AG09319 (cell line): ENCODE measurements at places on chromosomes 13 and 19.

DNA sequence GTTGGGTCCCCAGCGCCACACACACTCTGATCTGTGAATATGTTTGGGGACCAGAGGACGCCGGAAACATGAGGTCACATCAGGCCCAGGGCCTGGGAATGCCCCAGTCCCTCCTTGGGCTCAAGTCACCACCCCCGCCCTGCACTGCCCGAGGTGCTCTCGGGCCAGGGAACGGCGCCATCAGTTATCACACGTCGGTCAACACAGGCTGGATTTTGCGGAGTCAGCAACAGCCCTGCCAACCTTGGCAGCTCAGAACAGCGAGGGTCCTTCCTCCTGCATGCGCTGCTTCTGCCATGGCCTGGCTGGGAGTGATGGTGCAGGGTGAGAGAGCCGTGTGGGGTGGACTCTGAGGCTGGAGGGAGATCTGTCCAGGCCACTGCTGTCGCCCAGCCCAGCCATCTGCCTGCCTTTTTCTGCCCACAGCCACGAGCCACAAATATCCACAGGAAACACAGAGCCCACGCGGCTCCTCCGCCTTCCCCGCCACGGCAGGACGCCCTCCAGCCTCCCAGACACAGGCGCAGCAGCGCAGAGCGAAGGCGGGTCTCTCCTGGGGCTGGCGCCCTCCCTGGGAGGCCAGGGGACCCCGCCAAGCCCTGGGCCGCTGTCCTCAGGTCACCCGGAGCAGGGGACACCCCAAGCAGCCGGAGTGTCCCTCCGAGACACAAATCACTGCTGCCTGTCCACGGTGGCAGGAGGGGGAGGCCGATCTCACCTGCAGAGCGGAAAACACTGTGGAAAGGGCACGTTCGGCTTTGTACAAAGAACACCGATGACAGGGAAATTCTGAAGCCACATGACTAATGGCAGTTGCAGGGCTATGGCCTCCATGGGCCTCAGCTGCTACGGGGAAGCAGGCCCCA, 31.6 kb upstream of the CACTIN start:
- no peak for DNase-seq

DNA sequence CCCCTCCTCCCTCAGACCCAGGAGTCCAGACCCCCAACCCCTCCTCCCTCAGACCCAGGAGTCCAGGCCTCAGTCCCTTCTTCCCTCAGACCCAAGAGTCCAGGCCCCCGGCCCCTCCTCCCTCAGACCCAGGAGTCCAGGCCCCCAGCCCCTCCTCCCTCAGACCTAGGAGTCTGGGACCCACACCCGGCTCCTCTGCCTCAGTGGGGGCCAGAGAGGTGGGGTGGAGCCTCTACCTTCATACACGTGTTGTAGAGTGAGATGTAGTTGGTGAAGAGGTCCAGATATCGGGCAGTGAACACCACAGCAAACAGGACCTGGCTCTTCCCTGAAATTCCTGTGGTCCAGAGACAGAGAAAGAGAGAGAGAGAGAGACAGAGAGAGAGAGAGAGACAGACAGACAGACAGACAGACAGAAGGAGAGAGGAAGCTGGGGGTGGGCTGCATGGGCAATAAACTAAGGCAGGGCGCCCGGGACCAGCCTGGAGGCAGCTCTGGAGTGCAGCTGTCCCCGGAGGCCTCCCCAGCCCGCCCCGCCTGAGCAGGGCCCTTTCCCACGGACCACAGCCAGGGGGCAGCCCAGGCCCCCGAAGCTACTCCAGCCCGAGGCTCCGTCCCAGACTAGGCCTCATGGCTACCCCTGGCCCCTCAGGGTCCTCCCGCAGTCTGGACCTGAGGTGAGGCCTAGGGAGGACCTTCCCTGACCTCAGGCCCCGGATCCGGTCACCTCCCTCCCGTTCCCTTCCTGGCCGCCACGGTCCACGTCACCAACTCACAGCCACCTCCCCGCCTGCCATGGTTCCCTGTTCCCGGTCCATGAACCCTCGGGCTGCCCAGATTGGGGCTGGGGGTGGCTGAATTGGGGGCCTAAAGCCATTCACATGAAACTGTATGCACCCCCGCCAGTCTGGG, 907 bp downstream of the KDELR1 start:
- DNase-seq = no peak

DNA sequence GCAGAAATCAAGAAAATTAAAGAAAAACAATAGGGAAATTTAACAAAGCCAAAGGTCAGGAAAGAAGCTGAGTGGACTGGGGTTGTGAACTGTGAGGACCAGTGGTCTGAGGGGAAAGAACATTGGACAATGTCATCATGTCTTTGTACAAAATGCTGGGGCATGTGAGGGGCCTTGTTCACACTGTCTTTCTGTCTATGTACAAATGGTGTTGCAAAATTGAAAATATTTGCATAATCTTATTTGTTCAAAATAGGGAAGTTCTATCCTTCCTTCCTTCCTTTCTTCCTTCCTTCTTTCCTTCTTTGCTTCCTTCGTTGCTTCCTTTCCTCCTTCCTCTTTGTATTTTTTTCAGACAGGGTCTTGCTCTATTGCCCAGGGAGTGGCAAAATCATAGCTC, 79.2 kb upstream of the SCEL start:
- no peak for DNase-seq

- DNase-seq = no peak
Observed at GRCh38 chr19:7224209-7224686, 70.0 kb downstream of the INSR start.

GRCh38 chr13:34034411-34034810, 216.5 kb downstream of the RFC3 start:
- no peak for DNase-seq

DNA sequence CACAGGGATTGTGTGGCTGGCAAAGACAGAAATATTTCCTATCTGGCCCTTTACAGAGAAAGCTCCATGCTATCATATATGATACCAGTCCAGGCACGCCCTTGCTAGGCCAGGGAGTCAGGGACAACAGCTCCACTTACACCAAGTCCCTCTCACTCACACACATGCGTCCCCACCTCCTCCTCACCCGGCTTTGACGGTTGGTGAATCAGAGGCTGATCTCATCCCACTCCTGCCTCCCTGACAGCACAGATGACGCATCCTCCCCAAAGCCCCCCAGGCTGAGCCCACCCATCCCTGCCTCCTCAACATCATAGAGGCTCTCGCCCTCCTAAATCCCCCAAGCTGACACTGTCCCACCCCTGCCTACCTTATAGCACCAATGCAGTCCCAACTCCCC, 62.7 kb downstream of the F2RL3 start:
- DNase-seq = no peak

DNA sequence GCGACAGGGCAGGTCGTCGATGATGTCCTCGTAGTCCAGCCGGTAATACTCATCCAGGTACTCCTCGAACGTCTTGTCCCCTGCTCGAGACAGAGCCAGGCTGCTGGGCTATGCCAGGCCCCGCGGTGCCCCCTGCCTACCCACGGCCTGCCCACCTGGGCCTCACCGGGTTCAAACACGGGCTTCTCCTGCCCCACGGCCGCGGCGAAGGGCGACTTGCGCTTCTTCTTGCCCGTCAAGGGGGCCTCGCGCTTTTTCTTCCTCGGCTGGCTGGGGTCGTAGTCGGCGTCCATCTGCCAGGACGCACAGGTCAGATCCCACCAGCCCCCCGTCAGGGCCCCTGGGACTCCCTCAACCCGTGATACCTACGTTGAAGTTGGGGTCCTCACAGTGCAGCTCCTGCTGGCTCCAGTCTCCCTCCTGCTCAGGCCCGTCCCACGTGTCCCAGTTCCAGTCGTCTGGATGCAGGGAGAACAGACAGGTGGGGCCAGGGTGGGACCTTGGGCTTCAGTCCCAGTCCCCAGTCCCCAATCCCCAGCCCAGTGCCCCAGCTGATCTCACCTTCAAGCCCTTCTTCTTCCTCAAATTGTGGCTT, 8.1 kb downstream of the KRI1 start:
- DNase-seq = no peak

DNA sequence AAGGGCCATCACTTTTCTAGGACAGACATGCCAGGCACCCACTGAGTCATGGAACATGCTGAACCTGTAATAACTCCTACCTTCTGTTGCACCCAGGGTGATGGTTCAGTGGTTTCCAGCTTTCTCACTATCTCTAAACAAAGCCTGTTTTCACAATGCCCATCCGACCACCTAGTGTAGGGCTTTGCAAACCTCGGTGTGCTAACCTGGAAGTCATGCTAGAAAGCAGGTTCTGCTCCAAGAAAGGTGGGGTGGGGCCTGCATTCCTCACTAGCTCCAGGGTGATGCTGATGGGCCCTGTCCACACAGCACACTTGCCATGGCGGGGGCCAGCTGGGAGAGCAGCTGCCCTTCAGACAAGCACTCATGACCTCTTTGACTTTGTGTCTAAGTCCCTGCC, 43.4 kb downstream of the COL4A2 start:
- no peak for DNase-seq

- DNase-seq = no peak
Observed at GRCh38 chr13:43431841-43432240, 354.9 kb downstream of the ENOX1 start.

DNA sequence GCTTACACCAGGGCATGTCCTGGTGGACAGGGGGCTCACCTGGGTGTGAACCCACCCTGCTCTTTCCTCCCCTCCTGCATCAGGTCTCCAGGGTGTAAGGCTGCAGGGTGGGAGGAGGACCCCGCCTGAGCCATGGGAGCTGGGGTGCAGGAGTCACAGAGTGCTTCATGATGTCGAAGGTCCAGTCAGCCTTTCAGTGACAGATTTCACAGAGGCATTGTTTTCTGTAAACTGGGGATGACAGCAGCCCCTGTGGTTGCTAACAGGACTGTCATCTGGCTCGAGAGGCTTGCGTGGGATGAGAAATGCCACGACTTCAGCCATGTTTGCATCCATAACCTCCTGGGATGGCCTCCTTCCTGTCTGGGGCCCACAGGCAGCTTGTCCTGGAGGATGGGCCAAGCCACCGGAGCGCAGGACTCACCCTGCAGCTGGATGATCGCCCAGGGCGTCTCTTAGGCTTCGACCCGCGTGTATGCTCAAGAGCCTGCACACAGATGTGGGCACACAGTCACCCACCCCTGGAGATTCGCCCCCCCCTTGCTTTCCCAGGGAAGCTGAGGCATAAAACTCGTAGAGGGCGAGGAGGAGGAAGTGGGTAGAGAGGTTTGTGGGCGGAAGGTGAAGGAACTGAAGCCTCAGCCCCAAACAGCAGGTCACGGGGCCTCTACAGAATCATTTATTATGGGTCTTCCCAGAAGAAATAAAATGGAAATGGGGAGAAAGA, 4.9 kb downstream of the NANOS3 start:
- no peak for DNase-seq

- DNase-seq = no peak
Observed at GRCh38 chr13:20775961-20776360, 2.2 kb upstream of the EEF1AKMT1 start.

DNA sequence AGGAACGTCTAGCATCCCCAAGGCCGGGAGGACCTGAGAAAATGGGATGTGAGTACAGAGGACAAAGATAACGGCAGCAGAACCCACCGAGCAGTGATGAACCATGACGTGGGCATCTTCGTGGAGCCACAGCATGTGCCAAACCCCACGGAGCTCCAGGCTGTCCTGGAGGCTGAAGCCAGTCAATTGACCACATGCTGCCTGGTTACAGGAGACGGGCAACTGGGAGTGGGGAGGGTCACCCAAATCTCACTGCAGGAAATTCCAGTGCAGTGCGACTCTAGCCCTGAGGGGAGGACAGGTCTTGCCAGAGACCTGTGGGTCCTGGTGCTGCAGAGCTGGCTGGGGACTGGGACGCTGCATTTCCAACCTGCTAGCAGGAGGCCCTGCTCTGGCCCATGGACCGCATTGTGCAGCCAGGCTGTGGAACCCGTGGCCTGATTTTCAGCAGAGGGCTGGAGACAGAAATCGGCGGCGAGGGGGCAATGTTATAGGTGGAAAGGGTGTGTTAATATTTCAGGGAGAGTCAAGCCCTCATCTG, 3.2 kb upstream of the GRTP1 start:
- DNase-seq = no peak

- DNase-seq = no peak
Observed at GRCh38 chr13:89227356-89227755, 1556.2 kb downstream of the SLITRK5 start.

DNA sequence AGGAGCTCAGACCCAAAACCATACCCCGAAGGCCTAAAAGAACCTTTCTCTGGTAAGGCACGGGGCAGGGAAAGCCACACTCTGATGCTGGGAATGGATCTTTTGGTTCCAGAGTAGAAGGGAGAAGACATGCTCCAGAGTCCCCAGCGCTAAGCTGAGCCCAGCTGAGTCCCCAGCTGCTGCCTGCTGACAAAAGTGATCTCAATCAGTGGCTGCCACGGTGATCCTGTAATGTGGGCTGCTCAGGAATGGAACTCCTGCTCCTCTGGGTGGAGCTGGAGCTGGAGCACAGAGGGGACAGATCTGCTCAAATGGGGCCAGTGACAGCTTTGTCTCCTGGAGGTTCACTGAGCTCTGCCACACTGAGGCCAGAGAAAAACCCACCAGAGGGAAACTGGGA, 70.5 kb downstream of the MLLT1 start:
- no peak for DNase-seq

DNA sequence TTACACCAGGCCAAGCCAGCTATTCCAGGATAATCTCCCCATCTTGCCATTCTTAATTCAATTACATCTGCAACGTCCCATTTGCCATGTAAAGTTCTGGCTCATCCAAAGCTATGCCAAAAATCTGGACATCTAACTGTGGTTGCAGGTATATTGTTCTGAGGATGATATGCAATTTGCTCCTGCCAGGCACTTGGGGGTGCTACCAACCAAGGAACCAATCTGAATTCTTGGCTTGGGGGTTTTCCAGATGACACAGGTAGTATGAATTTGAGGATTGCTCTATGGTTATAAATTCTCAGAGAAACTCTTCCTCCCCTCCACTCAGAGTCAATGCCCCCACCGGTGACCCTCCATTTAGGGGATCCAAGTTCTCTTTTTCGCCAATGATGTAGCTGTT, 33.0 kb downstream of the CRYL1 start:
- DNase-seq = peak; percentile 7

- DNase-seq = no peak
Observed at GRCh38 chr13:40410315-40410714, 256.1 kb downstream of the FOXO1 start.

GRCh38 chr13:37495046-37495445, 103.5 kb downstream of the POSTN start:
- no peak for DNase-seq

- no peak for DNase-seq
Observed at GRCh38 chr13:110676595-110677587, 29.0 kb downstream of the CARS2 start.
